ENCODE measurements at places on chromosomes 3 and 15. TPM values are rescaled to one million over a fixed set of nuclear protein-coding genes. Genes with fewer than 3 reads are reported as not detected.

TMEM212 gene
- total RNA-seq, result not detected

WDR93 gene
- 0.48 TPM for total RNA-seq

STRA6 gene
- total RNA-seq, result 114 TPM

LIPH gene
- total RNA-seq, result not detected

CA12 gene
- total RNA-seq, result 23.3 TPM

LMAN1L gene
- total RNA-seq, result not detected

- peak; percentile 48 for DNase-seq
These were observed 175.7 kb upstream of the KBTBD8 start for GRCh38 chr3:66822186-66823008.

- no peak for DNase-seq
These were observed 36.4 kb upstream of the GASK1A start for GRCh38 chr3:42942693-42943092.

DNA sequence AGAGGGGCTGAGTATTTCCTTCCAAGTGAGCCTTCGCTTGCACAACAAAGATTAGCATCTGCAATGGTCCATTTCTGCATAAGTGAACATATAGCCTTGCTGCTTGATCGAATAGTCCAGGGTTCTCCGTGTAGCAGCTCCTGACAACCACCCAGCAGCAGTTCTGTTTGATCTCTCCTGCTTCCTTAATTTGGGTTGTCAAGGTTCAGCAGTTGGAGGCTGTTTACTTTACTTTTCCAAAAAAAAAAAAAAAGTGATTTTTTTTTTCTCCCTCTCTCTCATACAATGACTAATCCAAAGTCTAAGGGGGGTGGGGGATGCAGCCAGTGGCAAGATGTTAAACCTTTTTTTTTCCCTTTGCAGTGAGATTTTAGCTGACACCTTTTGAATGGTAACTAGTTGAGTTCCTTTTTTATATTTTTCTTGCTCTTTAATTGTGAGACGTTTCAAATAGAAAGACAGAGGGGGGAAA lies 3.6 kb downstream of the FOXP1 start:
- DNase-seq, result peak; percentile 68

DNA sequence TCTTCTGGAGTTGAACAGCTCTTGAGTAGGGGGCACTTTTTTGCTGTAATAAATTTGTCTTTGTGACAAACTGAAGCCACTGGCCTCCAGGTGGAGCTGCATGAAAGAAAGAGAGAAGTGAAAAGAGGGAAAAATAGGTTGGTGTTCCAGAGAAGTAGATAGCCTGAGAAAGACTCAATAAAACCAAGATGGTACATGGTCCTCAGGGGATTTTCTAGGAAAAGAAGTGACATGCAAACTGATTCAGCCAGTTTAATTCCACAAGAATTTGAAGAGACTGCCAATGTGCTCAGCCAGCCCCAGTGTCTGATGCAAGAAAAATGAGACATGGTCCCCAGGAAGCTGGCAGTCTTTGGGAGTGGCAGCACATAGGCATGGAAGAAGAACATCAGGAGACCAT lies 152.7 kb downstream of the CD47 start:
- DNase-seq, result peak; percentile 57

- no peak for DNase-seq
These were observed 431.0 kb upstream of the ATP10A start for GRCh38 chr15:26294059-26294689.

DNA sequence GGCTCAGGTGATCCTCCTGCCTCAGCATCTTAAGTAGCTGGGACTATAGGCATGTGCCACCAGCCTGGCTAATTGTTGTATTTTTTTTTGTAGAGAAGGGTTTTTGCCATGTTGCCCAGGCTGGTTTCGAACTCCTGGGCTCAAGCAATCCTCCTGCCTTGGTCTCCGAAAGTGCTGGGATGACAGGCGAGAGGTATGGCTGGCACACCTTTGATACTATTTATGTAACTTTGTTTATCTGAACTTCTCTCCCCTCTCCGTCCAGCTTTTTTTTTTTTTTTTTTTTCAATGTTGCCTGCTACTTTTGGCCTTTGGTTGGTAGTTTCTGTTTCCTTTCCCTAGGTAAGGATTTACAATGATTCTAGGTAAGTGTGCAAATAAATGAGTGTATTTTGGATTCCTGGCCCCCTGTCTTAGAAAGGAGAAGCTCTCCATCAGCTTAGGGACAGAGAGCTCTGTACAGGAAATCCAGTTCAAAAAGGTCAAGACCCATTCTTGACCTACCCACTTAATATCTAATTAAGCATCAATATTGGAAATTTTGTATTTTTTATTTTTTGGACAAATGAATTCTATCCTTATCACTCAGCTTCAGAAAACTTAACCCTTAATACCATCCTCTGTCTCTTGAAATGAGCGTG lies 6.8 kb downstream of the ARL6IP5 start:
- no peak for DNase-seq

DNA sequence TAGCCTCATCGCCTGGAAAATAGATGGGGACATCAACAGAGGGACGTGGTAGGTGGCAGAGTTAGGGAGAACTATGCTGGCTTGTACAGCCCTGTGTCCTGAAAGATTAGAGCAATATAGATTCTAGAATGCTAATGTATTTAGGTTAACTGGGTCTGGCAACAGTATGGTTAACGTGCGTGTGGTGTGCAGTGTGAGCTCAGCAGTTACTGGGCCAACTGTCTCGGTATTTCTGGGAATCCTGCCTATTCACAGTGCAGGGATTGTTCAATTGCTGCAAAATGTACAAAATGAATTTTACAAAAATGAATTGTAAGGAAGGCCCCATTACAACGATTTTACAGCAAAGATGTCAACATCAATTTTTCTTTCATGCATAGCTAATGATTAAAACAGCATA lies 20.6 kb downstream of the MEIS2 start:
- no peak for DNase-seq

DNA sequence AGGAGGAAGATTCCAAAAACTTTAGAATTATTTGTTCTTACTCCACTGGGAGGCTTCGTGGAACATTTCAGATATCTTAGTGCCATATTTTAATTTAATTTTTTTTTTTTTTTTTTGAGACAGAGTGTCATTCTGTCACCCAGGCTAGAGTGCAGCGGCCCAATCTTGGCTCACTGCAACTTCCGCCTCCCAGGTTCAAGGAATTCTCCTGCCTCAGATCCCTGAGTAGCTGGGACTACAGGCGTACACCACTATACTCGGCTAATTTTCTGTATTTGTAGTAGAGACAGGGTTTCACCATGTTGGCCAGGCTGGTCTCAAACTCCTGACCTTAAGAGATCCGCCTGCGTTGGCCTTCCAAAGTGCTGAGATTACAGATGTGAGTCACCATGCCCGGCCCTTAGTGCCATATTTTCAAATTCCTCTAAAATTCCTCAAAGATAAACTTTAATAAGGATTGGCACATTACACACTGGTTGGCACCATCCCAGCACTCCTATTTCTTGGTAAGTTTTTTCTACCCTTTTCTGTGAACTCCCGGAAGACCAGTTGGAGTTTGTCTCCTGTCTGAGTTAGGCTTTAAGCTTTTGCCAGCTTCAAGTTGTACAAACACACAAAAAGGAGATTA lies 693.7 kb downstream of the MCTP2 start:
- no peak for DNase-seq

DNA sequence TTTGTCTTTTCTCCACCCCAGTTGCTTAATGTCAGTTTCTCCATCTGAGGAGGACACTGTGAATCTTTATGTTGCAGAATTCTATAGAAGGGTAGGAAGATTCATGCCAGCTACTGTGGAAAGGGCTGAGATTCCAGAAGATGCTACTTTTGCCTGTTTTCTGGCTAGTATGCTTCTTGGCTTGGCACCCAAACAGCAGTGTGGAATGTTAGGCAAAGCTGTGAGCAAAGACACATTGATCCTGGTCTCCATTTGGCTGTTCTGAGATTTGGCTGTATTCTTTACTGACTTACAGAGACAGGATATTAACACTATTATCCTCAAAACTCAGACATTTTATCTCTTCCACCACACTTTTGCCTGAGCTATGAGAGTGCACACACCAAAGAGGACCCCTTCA lies 39.3 kb downstream of the PDHB start:
- DNase-seq, result no peak

DNA sequence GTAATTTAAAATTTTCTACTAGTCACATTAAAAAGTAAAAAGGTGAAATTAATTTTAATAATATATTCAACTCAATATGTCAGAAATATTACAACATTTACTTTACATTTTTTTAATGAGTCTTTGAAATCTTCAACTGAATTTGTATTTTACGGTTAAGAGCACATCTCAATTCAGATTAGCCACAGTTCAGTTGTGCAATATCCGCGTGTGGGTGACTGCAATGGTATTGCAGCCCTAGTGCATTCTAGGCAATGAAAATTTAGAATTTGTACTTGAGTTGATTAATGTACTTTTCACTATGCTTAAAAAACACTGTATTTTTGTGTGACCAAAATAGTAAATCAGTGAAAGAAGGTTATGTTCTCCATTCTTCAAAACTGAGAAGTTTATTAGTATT lies 57.3 kb downstream of the CEP63 start:
- no peak for DNase-seq

DNA sequence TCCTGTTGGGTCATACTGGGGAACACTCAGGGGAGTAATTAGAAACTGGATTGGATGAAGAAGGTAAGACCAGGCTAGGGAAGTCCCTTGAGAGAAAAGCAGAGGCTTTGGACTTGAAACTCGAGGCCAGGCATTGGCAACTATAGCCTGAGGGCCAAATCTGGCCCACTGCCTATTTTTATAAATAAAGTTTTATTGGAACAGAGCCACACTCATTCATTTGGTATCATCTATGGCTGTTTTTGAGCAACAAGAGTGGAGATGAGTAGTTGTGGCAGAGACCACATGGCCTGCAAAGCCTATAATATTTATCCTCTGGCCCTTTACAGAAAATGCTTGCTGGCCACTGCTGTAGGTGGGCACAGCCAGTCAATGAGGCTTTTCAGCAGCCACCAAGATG lies 301.4 kb downstream of the UACA start:
- no peak for DNase-seq

- no peak for DNase-seq
These were observed 19.8 kb upstream of the ARNT2 start for GRCh38 chr15:80384432-80384831.

DNA sequence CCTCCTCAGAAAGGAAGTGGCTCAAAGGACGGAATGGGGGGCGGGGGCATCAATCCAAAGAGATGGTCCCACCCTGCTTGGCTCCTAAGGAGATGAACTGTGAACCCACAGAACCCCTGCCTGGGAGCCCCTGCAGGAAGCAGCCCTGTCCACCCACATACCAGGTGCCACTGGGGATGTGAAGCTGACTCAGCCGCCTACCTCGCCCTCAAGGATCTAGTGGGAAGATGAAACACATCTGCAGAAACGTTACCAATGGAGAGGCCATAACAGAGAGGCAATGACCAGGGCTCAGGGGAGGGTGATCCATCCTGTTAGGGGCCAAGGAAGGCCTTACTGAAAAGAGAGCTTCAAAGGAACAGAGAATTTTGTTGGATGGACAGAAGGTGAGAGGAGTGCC lies 35.1 kb downstream of the EAF1 start:
- DNase-seq, result no peak

DNA sequence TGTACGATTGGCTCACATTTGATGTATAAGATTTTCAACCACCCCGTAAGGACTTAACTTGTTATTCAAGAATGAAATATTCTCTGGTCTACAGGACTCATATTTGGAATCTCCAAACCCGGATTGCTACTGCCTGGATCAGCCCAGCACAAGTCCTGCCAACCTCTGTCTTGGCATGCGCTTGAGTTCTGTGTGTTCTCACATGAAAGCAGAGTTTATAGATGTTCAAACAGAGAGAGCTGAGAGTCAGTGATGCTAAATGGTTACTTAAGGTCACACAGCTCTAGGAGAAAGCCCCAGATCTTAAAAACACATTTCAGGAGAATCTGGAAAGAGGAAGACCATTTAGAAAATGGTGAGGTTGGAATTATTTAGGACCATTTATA lies 268.0 kb upstream of the TBL1XR1 start:
- DNase-seq, result no peak

DNA sequence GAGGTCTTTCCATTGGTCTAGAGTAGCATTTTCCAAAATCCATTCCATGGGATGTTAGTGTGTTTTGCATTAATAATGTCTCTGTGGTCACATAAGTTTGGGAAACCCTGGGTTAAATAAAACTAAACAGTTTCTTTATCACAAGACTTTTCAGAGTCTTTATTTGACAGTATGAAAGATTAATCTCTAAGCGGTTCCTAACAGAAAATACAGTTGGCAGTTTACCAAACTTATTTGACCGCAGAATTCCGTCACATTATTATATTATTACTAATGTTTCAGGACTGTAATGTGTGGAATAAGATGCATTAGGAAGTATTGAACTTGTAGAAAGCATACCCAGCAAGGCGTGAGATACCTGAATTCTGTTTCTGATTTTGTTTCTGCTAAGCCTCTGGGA lies 71.5 kb upstream of the ADAMTSL3 start:
- no peak for DNase-seq

GRCh38 chr3:127745656-127746399 lies 73.1 kb downstream of the ABTB1 start:
- DNase-seq, result no peak

GRCh38 chr3:42376344-42376798 lies 34.0 kb downstream of the LYZL4 start:
- DNase-seq, result peak; percentile 97

- DNase-seq, result no peak
These were observed 154.1 kb upstream of the GPR149 start for GRCh38 chr3:154584041-154584440.

All from RPMI7951 (cell line).